ENCODE measurements at places on chromosomes 12 and 14. TPM values are rescaled to one million over a fixed set of nuclear protein-coding genes. Genes with fewer than 3 reads are reported as not detected.

- no peak for DNase-seq
Observed at GRCh38 chr14:101820283-101820798, 58.8 kb downstream of the PPP2R5C start.

DNA sequence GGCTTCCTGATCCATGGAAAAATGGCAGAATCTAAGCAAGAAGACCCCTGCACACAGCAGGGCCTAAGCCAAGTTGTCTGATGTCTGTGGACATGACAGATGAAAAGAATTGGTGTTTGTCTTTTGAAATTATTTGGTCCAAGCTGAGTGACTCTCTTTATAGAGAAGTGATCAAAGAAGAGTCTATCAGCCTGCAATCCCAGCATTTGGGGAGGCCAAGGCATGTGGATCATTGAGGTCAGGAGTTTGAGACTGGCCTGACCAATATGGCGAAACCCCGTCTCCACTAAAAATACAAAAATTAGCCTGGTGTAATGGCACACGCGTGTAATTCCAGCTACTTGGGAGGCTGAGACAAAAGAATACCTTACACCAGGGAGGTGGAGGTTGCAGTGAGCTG, 64.8 kb upstream of the TUNAR start:
- no peak for DNase-seq

DNA sequence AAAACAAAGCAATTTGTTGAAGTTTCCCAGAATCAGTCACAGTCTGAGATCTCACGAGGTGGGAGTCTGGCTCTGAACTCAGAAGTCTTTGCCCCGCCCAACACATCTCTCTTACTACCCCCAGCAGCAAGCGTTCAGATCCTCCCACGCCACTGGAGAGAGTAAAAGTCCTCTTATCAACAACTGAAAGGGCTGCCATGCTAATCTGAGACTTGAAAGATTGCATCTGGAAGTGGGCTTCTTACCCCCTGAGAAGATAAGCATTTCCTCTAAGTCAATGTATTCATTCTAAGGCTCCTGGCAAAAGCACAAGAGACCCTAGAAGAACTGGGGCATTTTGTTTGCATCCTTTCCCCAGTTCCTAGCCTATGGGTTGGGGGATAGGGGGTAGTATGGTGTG, 34.1 kb upstream of the STON2 start:
- no peak for DNase-seq

GRCh38 chr12:45713078-45713477, 16.4 kb upstream of the ARID2 start:
- no peak for DNase-seq

DNA sequence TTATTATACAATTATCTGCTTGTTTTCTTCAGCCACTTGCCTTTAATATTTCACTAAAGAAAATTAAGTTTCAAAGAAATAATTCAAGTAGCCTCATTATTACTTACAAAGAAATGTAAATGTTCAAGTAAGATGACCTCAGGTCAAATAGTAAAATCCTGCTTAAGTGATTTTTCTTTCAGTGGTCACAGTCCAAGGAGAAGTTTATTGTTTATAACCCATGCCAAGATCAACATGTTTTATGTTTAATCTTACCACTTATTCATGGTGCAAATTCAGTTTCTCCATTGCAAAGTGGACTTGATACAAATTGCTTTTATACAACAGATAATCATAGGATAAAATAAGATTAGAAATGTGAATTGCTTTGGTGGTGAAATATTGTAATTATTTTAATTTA, 370.2 kb upstream of the FLRT2 start:
- no peak for DNase-seq

GRCh38 chr12:28708918-28709371, 440.1 kb upstream of the FAR2 start:
- DNase-seq, result no peak

- DNase-seq, result no peak
Observed at GRCh38 chr14:31461545-31461944, 4.2 kb upstream of the DTD2 start.

GRCh38 chr14:65301862-65302539, 110.5 kb upstream of the FUT8 start:
- no peak for DNase-seq

- DNase-seq, result no peak
Observed at GRCh38 chr14:74349757-74350156, 1.5 kb downstream of the VRTN start.

GRCh38 chr12:31846405-31846804, 112.8 kb upstream of the RESF1 start:
- no peak for DNase-seq

DNA sequence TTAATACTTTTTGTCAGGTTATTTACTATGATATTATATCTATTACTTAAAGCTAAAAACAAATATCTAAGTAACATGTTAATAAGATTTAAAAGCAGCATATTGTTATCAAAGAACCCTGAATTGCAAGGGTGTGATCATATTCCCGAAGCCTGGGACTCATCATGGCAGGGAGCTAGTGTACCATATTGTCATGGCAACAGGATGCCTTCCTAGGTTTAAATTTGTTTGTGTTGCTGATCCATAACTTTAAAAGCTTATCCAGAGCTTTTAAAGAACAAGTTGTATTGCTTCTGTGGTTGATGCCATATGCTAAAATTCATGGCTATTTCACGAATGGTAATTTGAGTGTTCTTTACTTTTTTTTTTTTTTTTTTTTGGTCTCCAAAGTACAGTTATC, 500.5 kb downstream of the NAV3 start:
- no peak for DNase-seq

The NINJ2 gene
- 6.3 TPM for total RNA-seq

The LGR5 gene
- not detected for total RNA-seq

The GRIN2B gene
- total RNA-seq, result not detected

The NEUROD4 gene
- not detected for total RNA-seq
